GM19239 (cell line): ENCODE measurements at places on chromosomes 5 and 9.
A peak's percentile ranks its signal among the peaks of the same experiment; 100 is the strongest.

- DNase-seq, result no peak
Measured at GRCh38 chr9:126293522-126293889, 33.1 kb upstream of the MVB12B start.

- DNase-seq, result no peak
Measured at GRCh38 chr5:146726020-146726419, 152.5 kb downstream of the PPP2R2B start.

GRCh38 chr5:60455589-60455988 lies 244.4 kb downstream of the DEPDC1B start:
- DNase-seq, result no peak

GRCh38 chr9:113352006-113352405 lies 2.7 kb downstream of the BSPRY start:
- no peak for DNase-seq

GRCh38 chr5:27969157-27969556 lies 930.8 kb upstream of the CDH9 start:
- DNase-seq, result no peak

- no peak for DNase-seq
Measured at GRCh38 chr5:136195971-136196820, 3.2 kb upstream of the SMIM32 start.

- DNase-seq, result no peak
Measured at GRCh38 chr5:173557123-173557903, 59.1 kb downstream of the BOD1 start.

DNA sequence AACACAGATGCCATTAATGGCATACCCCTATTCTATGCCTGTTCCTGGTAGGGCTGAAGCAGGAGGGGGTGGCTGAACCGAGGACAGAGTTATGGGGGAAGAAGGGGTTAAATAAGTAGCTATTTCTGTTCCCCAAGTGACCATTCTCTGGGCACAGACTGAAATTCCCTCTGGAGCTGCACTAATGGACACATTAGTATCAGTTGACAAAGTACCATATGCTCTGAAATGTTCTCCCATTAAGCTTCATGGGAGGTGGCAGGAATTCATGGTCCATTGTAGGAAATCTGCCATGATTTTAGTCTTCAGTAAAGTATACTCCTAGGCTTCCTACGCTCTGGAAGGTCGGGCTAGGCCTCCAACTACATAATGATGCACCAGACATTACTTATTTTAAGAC lies 10.5 kb upstream of the FRMPD1 start:
- DNase-seq, result no peak

GRCh38 chr9:87059772-87060171 lies 112.5 kb upstream of the GAS1 start:
- DNase-seq, result no peak

DNA sequence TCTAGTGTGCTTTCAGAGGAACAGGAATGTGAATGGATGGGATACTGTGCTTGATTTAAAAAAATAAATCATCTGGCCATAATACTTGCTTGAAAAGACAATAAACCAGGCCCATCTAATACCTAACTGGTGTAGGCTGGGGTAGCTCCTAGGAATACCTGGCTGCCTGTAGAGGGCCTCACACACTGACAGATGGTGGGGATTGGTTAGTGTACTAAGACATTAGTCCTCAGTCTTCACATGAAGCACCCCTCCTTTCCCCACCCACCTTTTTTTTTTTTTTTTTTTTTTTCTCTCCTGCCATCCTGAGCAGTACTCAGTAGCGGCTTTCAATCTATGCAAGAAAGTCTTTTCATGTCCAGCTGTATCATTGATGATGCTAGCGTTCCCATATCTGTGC lies 130.5 kb downstream of the ADGRV1 start:
- DNase-seq, result no peak

DNA sequence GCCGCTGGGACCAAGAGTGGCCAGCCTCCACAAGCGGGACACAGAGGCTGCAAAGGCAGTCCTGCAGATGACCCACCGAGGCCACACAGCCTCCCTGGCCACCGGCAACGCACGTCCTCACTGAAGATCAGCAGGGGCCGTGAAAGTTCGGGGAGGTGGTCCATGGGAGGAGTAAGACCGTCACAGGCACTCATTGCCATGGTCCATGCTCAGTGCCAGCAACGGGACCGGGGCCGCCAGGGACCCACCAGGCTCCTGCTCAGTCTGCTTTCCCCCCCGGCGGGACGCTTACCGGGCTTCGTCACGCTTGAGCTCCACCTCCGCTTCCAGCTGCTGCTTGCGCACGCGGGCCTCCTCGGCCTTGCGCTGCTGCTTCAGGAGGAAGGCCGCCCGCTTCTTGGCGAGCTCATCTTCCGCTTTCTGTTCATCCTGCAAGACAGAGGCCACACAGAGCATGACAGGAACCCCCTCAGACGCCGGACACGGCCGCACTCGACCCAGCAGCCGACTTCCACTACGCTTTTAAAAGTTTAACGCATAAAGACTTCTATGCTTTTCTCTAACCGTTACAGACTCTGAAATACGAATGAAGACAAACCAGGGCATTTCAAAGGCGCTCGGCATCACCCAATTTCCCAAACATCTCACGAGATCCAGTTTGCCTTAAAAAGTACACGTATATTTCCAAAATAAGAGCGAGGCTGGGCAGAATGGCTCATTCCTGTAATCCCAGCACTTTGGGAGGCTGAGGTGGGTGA lies 88.4 kb downstream of the CAMSAP1 start:
- no peak for DNase-seq

- DNase-seq, result no peak
Measured at GRCh38 chr5:102713682-102714231, 41.3 kb upstream of the PAM start.

- DNase-seq, result no peak
Measured at GRCh38 chr9:114742947-114743346, 61.0 kb upstream of the TEX48 start.

GRCh38 chr5:119949426-119949999 lies 320.2 kb downstream of the FAM170A start:
- DNase-seq, result no peak

DNA sequence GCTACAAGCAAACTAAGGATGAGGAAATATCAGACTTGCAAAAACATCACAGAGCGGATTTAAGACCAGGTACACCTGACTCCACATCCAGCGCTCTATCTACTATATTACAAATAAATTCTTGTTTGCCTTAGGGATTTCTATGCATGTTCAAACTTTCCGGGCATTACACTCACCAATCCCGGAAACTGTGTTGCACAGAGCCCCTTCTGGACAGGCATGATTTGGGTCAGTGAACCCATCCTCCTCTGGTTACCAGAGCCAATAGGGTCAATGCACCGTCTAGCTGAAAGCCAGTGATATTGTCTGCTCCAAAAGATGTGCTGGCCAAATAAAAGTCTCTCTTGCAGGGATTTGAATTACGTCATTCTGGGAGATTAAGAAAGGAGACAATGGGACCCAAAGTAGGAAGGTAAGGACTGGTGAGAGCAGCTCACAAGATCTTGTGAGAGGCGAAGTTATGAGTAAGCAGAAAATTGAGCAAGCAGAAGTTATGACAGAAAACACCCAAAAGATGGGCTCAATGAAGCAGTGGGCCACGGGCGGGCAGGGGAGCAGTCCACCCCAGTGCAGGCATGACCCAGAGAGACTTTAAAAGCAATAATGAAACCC lies 155.8 kb upstream of the RAI14 start:
- DNase-seq, result no peak

DNA sequence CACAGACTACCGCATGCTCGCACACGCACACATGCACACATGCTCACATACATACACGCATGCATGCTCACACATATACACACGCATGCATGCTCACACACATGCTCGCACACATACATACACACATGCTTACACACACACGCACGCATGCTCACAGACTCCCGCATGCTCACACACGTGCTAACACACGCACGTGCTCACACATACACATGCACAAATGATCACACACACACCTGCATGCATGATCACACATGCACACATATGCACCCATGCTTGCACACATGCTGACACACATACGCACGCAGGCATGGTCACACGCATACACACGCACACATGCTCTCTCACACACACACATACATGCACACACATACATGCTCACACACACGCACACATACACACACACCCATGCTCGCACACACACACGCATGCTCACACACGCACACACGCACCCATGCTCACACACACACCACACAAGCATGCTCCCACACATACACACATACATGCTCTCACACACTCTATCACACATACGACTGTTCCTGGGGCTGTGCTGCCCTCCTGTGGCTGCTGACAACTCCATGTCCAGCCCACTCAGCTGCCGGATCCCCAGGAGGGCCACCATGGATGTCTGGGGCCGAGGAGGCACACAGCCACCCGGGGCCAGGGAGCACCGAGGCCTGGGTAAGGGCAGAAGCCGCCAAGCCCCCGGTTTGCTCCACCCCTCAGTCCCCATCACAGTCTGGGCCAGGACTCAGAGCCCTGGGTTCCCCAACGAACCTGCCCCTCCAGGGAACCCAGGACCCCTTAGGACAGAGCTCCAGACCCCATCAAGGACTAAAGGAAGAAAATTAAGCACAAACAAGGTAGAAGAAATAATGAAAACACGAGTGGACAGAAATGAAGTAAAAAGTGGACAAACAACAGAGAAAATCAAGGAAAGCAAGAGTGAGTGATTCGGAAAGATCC lies 31.4 kb upstream of the EGFL7 start:
- DNase-seq, result peak; percentile 82

GRCh38 chr9:74783408-74783807 lies 104.3 kb downstream of the TRPM6 start:
- DNase-seq, result no peak

DNA sequence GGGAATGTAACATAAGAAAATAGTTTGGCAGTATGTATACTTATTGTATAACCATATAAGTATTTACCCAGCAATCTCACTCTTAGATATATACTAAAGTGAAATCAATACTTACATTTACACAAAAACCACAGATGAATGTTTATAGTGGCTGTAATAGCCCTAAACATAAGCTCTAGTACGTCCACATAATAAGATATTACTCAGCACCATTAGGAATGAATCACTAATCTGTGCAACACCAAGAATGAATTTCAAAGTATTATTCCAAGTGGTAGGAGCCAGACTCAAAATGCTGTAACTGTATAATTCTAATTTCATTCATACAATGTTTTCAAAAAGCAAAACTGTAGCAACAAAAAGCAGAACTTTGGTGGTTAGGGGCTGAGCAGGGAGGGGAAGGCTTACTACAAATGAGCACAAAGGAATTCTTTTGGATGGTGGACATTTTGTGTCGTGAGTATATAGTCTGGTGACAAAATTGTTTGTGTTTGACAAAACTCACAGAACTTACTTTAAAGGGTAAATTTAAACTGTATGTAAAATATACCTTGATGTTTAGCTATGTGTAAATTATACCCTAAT lies 11.9 kb upstream of the C5orf46 start:
- no peak for DNase-seq

DNA sequence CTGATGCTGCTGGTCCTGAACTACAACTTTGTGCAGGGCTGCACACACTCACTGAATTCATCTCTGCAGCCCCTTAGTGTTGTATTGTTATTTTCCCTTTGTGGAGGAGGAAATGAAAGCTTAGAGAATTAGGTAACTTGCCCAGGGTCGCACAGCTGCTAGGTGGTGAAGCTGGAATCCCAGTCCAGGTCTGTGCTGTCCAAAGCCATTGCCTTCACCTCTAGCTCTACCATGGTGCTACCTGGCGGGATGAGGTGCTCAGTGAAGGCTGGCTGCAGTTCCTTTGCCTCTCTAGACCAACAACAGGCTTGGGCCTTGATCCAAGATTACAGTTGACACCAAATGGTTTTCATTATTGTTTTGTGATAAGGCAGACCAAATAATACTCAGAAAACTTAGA lies 177.8 kb upstream of the PITX1 start:
- no peak for DNase-seq

- DNase-seq, result no peak
Measured at GRCh38 chr9:34607331-34607730, 4.6 kb downstream of the RPP25L start.

GRCh38 chr5:173802670-173803165 lies 85.4 kb upstream of the CPEB4 start:
- DNase-seq, result no peak

DNA sequence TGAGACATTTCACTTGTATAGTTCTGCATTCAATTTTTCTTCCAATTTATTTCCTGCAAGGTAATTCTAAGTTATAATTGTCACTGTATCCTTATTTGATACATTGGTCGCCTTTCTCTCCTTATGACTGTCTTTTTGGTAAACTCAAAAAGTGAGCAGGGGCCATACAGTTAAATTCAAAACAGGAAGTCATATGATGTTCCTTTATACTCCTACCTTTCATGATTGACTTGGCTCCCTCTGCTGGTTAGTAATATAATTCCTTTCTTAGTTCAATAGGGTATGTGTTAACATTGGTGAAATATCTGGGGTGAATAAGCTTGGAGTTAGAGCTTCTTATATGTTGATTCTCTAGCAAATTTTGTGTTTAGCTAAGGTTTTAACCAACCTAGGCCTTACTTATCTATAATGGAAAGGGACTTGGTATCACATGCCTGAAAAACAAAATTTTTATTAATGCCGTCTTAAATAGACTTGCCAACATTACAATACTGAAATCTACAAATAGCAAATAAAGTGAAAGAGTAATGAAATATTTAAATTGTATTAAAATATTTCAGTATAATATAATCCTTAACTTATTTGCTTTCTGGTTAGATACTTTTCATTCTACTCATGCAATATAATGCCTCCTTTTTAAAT lies 6.0 kb upstream of the NIPBL start:
- DNase-seq, result peak; percentile 37

DNA sequence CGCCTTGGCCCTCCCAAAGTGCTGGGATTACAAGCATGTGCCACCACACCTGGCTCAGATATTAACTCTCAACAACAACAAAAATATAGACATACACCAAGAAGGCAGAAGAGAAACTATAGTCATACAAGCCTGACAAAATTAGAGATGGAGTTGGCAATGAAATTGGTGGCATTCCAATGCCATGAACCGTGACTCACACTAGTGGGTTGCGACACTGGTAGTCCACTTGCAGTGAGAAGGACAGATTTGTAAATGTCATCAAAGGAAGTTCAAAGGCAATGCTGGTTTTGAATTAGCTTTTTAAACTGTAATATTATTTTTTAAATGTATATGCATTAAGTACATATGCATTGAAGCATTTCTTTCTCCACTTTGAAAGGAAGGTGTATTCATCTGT lies 8.5 kb upstream of the DNAJC25 start:
- no peak for DNase-seq

GRCh38 chr5:73682176-73682575 lies 56.2 kb downstream of the ARHGEF28 start:
- no peak for DNase-seq

DNA sequence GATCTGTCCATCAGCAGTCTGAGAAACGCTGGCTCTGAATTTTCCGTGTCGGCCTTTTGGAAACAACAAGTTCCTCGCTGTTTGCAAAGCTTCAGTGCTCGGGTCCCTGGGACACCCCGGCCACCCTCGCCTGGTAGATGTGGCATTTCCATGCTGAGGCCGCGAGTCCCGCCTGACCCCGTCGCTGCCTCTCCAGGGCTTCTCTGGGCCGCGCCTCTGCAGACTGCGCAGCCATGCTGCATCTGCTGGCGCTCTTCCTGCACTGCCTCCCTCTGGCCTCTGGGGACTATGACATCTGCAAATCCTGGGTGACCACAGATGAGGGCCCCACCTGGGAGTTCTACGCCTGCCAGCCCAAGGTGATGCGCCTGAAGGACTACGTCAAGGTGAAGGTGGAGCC lies 4.7 kb downstream of the NTNG2 start:
- no peak for DNase-seq
